Esophagus muscularis mucosa (tissue), 4 donors: ENCODE measurements at places on chromosomes 5 and 9. TPM values are rescaled to one million over a fixed set of nuclear protein-coding genes. Genes with fewer than 3 reads are reported as not detected.

- no peak for DNase-seq
Observed at GRCh38 chr9:98627296-98627695, 81.4 kb downstream of the GABBR2 start.

GRCh38 chr5:585556-585955, 26.6 kb upstream of the CEP72 start:
- DNase-seq, result no peak

GRCh38 chr5:82657033-82657699, 379.0 kb upstream of the RPS23 start:
- no peak for DNase-seq

DNA sequence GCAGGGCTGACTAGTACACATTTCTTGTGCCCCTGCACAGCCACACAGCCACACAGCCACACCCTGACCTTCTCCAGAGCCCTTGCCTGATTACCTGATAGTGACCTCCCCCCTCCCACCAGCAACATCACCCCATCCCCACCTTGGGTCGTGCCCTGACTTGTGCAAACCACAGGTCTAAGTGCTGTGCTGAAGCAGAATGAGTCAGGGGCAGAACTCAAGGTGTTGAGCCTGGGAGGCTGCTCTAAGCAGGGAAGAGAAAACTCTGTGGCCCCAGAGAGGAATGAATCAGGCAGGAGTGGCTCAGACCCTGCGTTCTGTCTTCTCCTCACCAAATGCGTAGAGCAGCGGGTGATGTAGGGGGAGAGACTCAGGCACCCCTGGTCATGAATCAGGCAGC, 24.3 kb upstream of the FAT2 start:
- DNase-seq, result no peak

GRCh38 chr9:18822850-18823249, 210.2 kb downstream of the SAXO1 start:
- no peak for DNase-seq

DNA sequence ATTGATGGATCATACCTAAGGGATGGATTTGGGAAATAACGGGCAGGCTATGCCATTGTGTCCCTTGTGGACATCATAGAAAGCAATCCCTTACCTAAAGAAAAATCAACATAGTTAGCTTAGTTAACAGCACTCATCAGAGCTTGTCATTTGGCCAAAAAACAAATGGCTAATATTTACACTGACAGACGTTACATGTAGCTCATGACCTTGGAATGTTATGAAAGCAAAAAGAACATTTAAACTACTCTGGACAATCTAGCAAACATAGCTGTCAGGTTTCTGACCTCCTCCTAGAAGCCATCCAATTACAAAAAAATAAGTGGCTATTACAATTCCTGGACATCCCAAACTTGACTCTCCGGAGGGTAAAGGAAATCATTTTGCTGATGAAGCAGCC, 23.8 kb downstream of the TMEM232 start:
- no peak for DNase-seq

- DNase-seq, result no peak
Observed at GRCh38 chr9:19934301-19934871, 145.5 kb upstream of the SLC24A2 start.

- DNase-seq, result no peak
Observed at GRCh38 chr5:79642210-79642609, 30.0 kb downstream of the TENT2 start.

- DNase-seq, result no peak
Observed at GRCh38 chr5:39340506-39340905, 23.8 kb downstream of the C9 start.

DNA sequence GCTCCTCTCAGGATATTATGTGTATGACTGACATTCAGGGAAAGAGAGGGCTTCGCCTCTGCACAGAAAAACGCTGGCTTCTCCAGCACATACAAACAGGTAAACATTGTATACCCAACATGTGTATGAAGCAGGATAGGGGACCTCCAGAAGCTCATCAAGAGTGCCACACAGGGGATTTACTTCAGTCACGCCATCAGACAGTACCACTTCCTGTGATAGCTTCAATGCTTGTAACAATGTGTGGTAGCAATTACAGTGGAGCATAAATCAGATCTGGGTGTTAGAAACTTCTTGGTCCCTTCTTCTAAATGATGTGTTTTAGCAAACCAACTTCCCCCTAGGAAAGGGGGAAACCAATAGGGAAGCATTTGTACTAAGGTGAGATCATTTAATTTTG, 160.8 kb downstream of the TSSK1B start:
- DNase-seq, result no peak

GRCh38 chr5:147303976-147304375, 69.2 kb downstream of the STK32A start:
- no peak for DNase-seq

DNA sequence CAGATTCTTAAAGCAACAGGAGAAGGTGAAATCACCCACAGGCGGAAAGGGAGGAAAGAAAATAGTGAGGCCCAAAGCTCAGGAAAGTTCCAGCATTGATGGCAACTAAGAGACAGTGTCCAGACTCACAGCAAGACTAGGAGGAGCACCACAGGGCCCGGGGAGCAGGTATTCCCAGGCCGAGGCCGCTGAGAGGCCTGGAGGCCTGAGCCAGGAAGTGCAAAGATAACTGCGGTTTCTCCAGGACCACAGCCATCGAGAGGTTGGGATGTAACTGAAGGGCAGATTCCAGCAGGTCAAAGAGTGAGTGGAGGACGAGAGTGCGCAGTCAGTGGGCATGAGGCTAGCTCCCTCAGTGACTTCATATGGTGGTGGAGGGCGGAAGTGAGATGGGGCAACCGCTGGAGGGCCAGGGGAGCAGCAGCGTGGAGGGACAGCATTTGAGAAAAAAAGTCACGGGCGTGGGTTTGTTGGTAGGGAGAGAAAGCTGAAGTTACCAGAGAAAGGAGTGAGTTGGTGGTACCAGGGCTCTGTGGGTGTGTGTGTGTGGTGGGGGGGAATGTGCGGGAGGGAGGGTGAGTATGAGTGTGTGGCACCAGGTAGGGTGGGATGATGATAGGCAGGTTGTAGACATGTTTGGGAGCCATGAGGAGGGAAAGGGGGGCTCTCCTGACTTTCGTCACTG, 89.7 kb downstream of the PSD2 start:
- DNase-seq, result no peak

The ADAMTS19 gene
- 13.3 TPM for total RNA-seq

The PCDH1 gene
- total RNA-seq, result 38.0 TPM

The WNK2 gene
- total RNA-seq, result 18.6 TPM

The NIPSNAP3A gene
- total RNA-seq, result 27.0 TPM
